ENCODE measurements at places on chromosomes 5 and 9.

DNA sequence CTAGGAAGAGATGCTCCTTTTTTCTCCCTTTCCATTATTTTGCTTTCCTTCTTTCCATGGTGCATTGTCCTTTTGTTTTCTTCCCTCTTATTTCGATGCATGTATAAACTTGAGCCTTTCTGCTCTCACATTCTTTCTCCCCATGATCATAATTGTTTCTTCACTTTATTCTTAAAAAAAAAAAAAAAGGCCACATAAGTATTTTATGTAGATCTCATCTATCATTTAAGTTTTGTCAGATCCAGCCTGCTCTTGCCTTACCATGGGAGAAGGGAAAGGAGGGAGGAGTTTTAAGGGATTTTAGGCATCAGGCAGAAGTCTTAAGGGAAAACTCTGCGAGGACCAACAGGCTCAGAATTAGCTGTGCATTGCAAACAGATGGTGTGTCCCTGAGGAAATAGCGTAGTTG, 11.1 kb downstream of the TGFBR1 start:
- DNase-seq = no peak

GRCh38 chr5:87850843-87851242, 417.8 kb downstream of the TMEM161B start:
- DNase-seq = no peak

- DNase-seq = no peak
Measured at GRCh38 chr9:122131401-122132001, 28.1 kb downstream of the NDUFA8 start.

- DNase-seq = no peak
Measured at GRCh38 chr9:134177624-134178393, 13.4 kb upstream of the RNU6ATAC start.

DNA sequence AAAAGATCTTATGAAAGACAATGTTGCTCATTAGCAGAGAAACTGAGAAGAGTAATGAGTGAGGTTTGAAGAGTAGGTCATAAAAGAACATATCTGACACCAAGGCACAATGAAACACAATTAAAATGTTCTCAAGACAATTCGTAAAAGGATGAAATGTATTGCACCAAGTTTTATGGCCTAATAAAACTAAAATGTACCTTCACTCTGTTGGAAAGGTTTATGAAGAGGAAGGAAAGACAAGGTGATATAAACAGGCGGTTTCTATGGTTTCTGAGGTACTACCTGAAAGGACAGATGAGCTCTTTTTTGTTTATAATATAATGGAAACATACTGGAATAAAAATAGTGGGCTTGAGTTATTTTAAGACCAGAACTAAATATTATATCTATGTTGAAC, 821.3 kb downstream of the TAF11L14 start:
- DNase-seq = no peak

DNA sequence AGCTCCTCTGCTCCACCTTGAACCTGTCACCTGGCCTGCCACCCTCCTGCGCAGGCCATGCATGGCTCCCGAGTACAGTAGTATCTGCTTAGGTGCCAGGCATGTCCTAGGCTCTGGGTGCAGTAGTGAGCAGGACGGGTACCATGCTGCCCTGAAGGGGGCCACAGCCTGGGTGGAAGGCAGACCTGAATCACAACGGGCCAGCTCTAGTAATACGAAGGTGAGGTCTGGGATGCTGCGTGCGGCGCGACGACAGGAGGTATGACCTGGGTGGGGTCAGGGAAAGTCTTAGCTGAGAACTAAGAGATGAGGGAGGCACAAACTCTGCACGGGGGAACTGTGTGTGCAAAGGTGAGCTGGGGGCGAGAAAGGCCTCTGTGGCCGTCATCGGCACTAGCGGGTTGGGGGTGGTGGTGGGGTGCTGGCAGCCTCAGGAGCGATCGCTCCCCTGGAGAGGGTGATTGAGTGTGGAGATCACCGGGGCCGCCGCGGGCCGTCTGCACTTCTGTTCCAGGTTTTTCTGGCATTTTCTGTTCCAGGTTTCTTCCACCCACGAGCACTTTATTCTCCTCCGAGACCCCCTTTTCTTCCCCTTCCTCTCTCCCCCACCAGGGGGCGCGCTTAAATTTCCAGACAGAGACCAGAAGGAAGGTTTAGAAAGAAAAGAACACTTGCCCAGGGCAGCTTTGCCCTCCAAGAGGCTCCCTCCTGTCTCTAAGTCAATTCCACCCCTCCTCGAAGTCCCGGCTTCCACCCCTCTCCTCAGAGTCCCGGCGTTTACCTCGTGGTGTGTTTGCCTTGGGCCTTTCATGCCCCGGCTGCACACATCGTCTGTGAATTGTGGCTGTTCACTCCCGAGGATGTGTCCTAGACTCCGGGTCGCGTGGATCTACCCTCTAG, 15.1 kb downstream of the PDLIM4 start:
- DNase-seq = no peak

- DNase-seq = no peak
Measured at GRCh38 chr9:16784002-16784401, 86.5 kb downstream of the BNC2 start.

- DNase-seq = no peak
Measured at GRCh38 chr5:75885849-75886596, 168.8 kb upstream of the POC5 start.

GRCh38 chr5:60492958-60493357, 207.0 kb downstream of the DEPDC1B start:
- DNase-seq = no peak

DNA sequence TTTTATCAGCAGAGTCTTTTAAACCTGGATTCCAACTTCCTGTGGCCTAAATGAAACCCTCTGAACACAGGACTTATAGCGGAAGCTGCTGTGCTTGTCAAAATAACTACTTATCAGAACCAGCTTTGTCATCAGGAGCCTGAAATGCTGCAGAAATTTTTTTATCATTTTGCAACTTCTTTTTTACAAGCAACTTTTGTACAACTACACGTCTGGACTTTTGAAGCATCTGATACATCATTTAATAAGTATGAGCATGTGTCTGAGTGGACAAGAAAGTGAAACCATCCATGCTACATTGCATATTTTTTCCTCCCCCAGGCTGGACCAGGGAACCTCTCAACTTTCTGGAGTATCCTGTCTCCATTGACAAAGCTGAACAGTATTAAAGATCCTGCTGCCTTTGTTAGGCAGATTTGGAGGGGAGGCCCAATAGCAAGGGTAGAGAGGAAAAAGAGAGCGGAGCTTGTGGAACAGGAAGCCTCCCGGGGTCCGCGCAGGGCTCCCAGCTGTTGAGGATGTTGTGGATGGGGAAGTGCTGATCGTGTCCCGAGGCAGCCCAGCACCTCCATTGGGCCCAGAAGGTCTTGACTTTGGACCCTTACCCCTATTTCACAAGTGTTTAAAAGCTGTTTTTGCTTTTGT, 196.6 kb downstream of the MSX2 start:
- DNase-seq = no peak

DNA sequence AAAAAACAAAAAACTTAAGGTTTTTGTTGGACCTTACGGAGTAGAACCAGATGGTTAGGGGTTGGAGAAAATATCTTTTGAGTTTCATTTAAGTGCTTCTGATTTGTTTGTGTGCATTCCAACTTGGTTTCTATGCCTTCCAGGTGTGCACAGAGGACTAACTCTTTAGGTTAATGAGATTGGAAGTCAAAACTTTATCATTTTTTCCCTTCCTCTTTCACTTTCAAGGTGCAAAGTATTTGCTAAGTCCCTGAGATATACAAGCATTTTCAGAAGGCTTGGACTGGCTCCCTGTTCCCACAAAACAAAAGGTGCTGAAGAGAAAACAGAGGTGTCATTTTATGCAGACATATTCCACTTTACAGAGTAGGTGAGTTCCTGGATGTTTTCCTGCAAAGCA, 30.3 kb upstream of the CER1 start:
- DNase-seq = no peak

DNA sequence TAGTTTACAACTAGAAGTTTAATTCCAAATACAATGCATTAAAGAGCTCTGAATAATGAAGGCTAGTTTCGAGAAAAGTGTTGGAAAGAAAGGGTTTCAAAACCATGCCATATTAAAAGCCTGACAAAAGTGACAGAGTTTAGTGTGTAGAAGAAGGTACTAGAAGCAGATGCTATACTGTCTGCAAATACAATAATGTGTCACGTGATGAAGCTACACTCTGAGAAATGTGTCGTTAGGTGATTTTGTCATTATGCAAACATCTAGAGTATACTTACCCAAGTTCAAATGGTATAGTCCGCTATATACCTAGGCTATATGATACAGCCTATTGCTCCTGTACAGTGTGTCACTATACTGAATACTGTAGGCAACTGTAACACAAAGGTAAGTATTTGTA, 494.1 kb downstream of the TLE1 start:
- DNase-seq = no peak

DNA sequence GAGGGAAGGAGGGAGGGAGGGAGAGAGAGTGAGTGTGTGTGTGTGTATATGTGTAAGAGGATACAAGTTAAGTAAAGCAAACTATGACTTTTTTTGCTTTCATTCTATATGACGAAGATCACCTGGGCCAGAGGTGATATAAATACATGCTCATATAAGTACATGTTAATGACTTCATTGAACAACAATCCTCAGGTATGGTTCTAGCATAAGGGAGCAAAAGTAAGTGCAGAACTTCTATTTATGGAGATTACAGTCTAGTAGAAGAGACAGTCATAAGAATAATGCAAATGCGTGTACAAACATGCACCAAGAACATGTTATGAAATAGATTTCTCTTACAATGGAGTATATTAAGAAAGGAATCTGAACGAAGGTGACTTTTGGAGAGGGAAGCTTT, 1804.0 kb downstream of the MAT2B start:
- DNase-seq = no peak

GRCh38 chr9:116155698-116156039, 2.1 kb downstream of the PAPPA start:
- DNase-seq = no peak

- no peak for DNase-seq
Measured at GRCh38 chr9:16750553-16750952, 119.9 kb downstream of the BNC2 start.

- no peak for DNase-seq
Measured at GRCh38 chr9:133641396-133641655, 5.2 kb downstream of the DBH start.
